ENCODE measurements at places on chromosomes 2 and 18. TPM values are rescaled to one million over a fixed set of nuclear protein-coding genes. Genes with fewer than 3 reads are reported as not detected.
A peak's percentile ranks its signal among the peaks of the same experiment; 100 is the strongest.

Gene IL37
- total RNA-seq = not detected

GRCh38 chr2:108377815-108378630 is at the start of gene SULT1C4:
SULT1C4 (plus strand) TSS chr2:108377954; CDS start chr2:108378338, 384 bp downstream.
- peak; percentile 71 for DNase-seq

DNA sequence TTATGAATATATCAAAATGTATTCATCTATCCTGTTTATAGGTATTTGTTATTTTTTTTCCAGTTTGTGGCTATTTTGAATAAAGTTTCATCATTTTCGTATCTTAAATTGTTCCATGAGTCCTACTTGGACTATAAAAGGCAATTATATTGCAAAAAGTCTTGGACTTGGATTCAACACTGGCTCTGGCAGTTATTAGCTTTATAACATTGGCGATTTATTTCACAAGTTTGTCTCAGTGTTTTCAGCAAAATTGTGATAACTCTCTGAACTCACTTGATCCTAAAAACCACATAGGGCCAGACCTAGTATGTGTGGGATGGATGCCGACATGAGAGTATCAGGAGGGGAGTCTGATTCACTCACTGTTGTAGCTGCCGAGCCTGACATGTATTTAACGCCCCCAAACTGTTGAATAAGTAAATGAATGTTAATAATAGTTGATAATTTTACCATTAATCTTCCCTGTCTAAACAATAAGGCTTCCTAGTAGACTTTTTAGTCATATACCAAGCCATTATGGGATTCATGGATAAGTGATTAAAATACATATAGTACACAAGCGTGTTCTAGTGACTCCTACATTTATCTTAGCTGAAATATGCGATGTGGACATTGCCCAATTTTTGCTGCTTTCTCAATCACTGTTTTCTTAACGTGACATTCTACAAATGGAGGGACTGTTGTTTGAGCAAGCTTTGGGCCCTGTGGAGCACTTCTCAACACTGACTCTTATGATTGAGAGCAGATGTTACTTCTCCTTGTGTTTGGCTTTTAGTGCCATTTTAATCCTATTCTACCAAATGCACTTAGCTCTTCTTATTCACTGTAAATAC is 907.6 kb downstream of the EPHA4 start:
- no peak for DNase-seq

DNA sequence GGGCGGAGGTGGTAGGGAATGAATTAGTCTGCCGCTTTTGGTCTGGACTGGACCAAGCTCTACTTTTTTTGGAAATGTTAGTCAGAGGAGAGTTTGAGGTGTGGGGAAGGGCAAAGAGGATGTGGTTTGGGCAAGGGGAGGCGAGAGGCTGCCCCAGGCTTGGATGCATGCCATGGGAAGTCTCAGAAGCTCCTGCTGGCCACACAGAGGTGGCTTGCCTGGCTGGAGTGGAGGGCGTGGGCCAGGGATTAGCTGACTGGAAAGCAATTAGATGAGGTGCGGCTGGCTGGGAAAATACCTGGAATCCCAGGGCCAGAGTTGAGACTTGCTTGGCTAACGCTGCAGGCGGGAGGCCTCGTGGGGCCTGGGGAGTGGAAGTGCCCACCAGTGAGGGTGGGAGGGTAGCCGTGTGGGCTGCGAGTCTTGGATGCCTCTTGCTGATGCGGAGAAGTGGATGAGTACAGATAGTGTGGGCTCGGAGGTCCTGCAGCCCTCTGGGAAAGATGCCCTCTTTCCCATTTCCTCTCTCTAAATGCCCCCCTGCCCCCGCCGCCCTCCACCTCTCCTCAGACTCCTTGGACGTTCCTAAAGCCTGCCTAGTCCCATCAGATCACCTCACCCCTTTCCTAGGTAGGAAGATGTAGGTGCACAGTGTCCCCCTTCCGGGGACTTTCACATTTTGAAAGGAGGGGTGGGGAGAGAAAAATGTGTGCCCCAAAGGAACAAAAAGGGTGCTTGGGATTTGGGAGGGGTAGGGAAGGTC is 117.6 kb downstream of the SMAD7 start:
- peak; percentile 70 for DNase-seq

DNA sequence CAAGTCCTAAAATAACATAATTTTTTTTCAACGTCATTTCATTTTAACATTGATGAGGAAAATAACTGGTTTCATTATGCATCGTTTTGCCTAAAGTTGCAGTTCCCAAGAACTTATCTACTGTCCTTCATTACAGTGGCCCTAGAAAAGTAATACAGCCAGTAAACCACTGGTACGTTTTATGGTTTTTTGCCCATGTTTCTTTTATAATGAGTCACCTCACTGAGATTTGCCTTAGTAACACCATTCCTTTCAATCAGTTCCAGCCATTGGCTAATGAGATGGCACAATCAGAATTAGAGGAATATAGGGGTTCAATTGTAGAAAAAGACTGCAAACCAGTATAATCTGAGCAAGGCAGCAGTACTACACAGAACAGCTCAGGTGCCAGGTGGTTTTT is 422.6 kb upstream of the LYPD1 start:
- DNase-seq = no peak

Gene GDF7
- total RNA-seq = 0.32 TPM

Gene PLB1
- total RNA-seq = 2.8 TPM

Gene NT5C1B
- total RNA-seq = not detected

- no peak for DNase-seq
Measured at GRCh38 chr2:98394595-98395153, 48.4 kb downstream of the CNGA3 start.

GRCh38 chr2:54083021-54083420 is 32.4 kb upstream of the ACYP2 start:
- DNase-seq = no peak

DNA sequence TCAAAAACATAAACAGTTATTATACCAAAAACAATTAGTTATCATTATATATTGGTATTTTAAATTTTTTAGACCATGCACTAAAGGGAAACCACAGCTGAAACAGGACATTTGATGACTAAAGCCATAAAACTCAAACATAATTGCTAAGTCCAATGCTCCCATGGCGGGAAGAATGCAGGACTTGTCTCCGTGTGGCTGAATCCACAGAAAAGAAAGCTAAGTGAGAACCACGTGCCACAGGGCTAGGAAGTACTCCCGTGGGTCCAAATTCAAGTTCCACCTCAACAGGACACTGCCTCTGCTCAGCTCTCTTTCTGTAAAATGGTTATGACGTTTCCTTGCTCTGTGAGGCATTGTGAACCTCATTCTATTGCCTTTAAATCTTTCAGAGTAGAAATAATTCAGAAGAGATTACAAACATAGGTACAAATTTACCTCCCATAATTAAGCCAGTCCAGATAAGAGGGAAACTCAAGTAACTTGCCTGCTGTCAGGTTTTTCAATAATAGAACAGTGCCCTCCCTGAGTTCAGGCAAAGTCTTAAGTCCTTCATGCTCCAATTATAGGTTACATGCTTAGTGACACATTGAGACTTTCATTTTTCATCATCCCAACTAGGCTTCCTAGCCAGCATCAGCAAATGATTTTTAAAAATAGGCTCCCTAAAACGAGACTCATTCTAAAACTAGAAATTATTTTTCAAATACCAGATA is 36.7 kb downstream of the FTCDNL1 start:
- no peak for DNase-seq

DNA sequence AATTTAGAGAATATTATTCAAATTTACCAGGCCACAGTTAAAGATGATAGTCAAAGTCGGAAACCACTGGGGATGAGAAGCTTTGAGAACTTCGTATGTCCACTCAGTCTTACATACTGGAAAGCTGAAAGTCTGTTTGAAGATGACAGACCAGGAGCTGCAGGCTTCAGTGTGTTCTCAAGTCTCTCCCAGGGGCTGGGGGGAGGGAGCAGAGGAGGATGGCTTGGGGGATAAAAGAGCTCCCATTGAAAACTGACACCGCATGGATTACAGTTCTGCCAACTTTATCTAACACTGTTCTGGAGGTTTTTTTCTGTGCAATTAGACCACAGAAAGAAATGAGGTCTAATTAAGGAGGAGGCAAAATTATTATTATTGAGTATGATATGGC is 170.5 kb upstream of the ALKAL2 start:
- DNase-seq = no peak

Gene CCDC141
- total RNA-seq = 79.4 TPM

DNA sequence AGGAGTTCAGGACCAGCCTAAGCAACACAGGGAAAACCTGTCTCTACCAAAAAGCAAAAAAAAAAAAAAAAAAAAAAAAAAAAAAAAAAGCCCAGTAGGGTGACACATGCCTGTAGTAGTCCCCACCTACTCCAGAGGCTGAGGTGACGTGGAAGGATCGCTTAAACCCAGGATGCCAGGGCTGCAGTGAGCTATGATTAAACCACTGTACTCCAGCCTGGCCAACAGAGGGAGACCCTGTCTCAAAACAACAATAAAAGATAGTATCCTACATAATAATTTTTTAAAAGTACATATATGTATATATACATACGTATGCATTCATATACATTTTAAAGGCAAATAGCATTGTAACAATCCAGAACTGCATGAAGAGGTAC is 51.7 kb downstream of the SOS1 start:
- DNase-seq = no peak

Gene MDH1
- 1,092 TPM for total RNA-seq

DNA sequence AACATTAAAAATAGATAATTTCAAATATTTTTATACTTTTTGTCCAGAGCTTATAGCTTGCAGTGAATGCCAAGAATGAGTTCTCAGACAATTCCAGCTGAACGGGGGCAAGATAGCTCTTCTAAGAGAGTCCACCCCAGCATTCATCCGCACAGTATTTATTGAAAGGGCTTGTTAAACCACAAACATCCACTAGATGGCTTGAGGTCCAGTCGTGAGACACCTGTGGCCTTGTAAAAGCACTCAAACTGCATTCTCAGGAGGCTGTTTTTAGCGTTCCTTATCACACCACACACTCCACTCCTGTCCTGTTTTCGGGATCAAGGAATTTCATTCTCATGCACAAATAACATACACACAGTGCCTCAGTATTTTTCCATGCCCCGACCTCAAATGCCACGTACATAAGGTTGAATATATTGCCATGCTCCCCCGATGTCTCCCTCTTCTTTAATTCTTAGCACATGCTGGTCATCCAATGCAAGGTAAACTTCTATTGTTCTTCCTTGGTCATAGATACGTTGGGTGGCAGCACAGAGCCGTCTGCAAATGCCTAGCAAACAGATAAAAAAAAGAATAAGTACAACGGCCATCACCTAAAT is 47.4 kb downstream of the DNAJC10 start:
- DNase-seq = no peak

Gene TXNL1
- 69.5 TPM for total RNA-seq

Gene KIF1A
- total RNA-seq = 51.5 TPM

Gene ALK
- 0.21 TPM for total RNA-seq

Gene LYPD6B
- not detected for total RNA-seq

GRCh38 chr2:219334076-219334475 is 1.5 kb upstream of the RESP18 start:
- no peak for DNase-seq

Gene GYPC
- total RNA-seq = 77.1 TPM

- DNase-seq = no peak
Measured at GRCh38 chr18:76838182-76838581, 15.8 kb downstream of the ZNF236 start.

Gene CD226
- total RNA-seq = 0.97 TPM

Gene PSMA8
- not detected for total RNA-seq

DNA sequence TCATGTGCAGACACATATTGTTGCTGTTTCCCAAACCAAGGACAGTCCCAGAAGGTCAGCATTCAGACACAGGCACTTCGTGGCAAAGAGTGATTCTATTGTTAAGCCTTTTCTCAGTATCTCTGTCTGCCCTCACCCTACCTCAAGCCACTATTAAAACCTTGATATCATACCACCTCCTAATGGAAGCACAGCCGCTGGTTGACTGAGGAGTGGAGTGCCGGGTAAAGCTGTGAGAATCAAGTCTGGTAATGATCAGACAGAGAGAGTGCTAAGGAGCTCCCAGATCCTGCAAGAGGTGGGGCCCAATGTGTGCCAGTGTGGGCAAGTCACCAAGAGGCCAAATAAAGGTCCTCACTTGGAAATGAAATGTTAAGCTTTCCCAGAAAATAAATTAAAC is 819.5 kb downstream of the BCL11A start:
- no peak for DNase-seq

Gene SLC11A1
- 16.1 TPM for total RNA-seq

GRCh38 chr2:216601632-216602409 is 31.4 kb upstream of the IGFBP2 start:
- DNase-seq = no peak

DNA sequence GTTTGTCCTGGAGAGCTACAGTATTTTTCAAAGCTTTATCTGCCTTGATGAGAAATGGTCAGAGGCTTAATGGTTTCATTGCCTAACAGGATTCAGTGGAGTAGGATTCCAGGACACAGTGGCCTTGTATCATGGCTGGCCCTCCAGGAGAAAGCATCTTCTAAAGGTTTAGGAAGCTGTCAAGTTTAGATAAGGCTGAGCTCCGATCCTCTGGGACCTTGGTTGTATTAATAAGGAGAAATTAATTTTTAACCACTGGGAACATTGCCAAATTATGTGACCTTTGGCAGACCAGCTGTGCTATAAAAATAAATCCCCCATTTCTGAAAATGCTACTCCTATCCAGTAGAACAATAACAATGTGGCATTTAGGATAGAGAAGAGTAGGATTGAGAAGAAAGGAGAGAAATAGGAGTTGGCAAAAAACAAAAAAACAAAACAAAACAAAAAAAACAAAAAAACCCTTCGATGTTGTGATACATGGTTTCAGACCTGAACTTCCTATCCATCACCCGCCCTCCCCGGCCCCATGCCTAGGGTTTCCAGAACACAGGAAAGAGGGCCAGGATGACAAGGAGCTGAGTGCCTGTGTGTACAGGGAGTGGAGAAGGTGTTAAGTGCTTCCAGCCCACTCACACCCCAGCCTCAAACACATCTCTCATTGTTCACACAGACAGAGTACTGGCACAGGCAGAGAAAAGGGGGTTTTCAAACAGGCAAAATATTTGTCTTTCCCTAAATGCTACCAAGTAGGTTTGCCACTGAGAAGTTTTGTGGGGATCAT is 6.3 kb downstream of the NRP2 start:
- DNase-seq = no peak

DNA sequence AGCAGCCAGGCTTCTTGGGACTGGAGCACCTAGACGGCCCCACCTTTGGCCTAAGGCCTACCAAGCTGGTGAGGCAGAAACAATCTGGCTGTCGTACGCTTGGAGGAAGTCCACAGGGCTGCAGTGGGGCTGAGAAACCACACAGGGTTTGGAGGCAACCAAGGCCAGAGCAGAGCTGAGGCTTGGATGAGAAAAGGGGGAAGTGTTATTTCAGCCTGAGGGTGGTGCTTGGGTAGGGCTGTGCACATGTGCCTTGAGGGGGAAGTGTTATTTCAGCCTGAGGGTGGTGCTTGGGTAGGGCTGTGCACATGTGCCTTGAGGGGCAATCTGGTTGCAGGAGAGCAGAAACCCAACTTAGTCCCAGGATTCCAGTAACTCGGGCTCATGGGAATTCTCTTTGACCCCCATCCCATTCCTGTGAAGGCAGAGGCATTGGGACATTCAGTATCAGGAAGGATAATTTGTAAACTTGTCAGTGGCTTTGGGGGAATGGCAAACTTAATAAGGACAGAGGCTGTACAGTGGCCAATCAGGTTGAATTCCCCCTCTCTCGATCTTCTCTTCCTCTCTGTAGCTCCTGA is 971 bp upstream of the FBXO41 start:
- DNase-seq = no peak

- no peak for DNase-seq
Measured at GRCh38 chr2:24024018-24024417, 14.1 kb downstream of the MFSD2B start.

Gene ABCA12
- total RNA-seq = not detected

Gene PXDN
- total RNA-seq = 34.8 TPM

Measured in left cardiac atrium (tissue), 4 donors.